ENCODE measurements at places on chromosomes 2 and 18.

DNA sequence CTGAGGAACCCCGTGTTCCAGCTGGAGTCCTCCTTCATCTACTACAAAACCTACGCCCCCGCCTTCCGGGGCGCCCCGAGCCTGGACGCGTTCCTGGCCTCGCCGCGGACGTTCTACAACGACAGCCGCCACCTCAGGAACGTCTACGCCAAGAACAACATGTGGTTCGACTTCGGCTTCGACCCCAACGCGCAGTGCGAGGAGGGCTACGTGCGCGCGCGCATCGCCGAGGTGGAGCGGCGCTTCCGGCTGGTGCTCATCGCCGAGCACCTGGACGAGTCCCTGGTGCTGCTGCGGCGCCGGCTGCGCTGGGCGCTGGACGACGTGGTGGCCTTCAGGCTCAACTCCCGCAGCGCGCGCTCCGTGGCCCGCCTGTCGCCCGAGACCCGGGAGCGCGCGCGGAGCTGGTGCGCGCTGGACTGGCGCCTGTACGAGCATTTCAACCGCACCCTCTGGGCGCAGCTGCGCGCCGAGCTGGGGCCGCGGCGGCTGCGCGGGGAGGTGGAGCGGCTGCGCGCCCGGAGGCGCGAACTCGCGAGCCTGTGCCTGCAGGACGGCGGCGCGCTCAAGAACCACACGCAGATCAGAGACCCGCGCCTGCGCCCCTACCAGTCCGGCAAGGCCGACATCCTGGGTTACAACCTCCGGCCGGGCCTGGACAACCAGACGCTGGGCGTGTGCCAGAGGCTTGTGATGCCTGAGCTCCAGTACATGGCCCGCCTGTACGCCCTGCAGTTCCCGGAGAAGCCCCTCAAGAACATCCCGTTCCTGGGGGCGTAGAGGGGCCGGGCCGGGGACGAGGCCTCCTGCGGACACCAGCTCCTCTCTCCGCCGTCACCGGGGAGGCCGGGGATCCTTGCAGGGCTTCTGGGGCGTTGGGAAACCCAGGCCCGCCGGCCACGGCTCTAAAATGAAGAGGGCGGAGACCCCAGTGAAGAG is 5.3 kb upstream of the NEU4 start:
- DNase-seq, result peak; percentile 66

DNA sequence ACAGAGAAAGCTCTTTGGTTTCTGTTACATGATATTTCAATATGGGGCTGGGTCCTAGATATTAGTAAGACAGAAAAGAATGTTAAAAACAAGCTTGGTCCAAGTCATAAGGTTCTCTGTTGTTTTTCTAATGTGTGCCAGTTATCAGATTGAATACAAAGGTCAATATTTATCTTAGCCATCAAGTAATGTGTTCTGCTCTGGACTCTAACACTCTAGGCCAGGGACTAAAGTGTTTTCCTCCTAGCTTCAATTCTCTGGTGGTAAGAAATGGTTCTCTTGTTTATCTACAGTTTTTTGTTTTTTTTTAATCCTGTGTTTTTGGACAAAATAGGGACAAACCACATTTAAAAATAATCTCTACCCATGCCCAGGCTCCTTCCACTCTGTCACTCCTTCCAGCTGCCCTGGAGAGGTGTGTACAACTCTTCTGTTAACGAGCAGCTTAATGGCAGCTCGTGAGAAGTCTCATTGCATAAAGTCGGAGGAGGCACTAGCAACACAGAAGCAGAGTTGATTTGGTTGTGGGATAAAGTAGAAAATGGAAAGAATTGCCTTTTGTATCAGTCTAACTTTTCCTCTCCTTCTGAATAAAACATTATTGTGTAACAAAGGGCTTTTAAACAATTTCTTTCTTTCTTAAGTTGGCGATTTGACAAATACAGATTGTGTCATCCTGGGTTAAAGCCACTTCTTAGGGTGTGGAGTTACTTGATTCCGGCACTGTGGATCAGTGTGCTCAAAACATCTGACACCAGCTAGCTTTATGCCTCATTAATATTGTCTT is 8.0 kb upstream of the SESTD1 start:
- DNase-seq, result no peak

DNA sequence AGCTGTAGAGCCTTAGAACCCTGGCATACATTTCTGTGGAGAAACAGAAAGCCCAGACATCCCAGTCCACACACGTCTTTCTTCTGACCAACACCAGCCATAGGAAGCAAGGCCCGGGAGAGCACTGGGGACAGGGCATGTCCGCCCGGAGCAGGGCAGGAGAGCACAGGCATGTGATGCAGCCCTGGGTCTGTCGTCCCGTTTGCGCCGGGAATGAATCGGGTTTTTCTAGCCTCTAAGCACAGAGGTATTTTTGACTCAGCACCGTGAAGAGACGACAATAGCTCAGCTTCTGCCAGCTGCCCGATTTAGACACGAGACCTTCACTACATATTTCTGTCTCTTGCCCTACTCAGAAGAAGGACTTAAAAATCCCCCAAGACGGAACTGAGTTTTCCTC is 7.3 kb upstream of the AMMECR1L start:
- DNase-seq, result no peak

GRCh38 chr2:96663177-96663576 is 20.6 kb downstream of the FER1L5 start:
- no peak for DNase-seq

DNA sequence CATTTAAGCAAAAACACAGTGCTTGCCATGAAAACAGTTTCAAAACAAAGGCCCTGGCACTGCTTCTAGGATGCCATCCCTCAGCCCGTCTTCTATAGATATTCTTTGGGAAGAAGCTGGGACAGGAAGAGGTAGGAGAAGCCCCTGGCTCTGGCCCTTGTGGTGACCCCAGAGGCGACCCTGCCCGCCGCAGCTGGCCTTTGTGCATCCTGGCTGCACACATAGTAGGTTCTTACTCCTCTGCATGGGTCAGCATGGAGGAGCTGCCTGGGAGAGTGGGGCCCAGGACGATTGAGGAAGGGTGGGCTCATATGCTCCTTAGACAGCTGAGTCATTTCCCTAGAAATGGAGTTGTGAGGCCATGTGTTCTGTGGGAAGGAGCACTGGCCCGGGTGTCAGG is 44.4 kb upstream of the OTOF start:
- DNase-seq, result peak; percentile 20

DNA sequence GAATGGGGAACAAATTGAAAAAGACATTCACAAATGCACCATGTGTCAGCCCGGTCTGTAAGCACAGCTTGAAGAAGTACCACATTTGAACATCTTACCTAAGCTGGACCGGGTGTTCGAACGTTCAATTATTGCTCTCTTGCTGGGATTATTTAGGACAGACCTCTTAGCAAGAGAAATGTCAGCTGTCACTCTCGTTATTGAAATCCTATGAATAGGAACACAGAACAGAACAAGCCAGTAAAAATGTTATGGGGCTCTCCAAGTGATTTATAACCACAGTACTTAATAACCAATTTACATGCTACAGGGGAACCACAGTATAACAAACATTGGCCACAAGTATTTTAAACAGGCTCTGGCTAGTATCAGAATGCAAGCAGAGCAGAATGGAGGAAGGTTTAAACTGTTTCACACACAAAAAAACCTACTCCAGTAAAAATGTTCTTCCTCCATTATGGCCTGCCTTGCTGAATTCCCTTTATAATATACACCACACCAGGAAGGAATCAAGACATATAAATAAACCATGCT is 32.5 kb upstream of the ARL5A start:
- no peak for DNase-seq

GRCh38 chr2:39947294-39948015 is 168.4 kb upstream of the THUMPD2 start:
- DNase-seq, result no peak

GRCh38 chr2:181988154-181988924 is 2.7 kb downstream of the PPP1R1C start:
- DNase-seq, result no peak

GRCh38 chr2:127032621-127033020 is 74.3 kb downstream of the BIN1 start:
- DNase-seq, result no peak

- DNase-seq, result no peak
These were observed 222.2 kb downstream of the CYP26B1 start for GRCh38 chr2:71925268-71926088.

DNA sequence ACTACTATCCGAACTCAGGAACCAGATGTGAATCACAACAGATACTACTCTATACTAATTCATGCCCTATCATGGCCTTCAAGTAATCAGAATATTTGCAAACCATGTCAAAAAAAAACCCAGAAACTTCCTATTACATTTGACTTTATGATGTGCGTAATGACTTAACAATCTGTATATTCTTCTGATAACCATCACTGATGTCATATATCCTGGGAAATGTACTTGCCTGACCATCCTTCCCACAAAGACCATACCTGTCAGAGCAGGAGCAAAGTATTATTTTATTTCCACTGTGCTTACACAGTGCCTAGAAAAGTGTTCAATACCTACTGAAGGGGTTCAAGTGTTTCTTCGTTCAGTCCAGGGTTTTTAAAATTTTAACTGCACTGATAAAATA is 27.5 kb downstream of the PPP4R1 start:
- DNase-seq, result no peak

GRCh38 chr18:51559198-51559901 is 361.9 kb upstream of the MEX3C start:
- no peak for DNase-seq

DNA sequence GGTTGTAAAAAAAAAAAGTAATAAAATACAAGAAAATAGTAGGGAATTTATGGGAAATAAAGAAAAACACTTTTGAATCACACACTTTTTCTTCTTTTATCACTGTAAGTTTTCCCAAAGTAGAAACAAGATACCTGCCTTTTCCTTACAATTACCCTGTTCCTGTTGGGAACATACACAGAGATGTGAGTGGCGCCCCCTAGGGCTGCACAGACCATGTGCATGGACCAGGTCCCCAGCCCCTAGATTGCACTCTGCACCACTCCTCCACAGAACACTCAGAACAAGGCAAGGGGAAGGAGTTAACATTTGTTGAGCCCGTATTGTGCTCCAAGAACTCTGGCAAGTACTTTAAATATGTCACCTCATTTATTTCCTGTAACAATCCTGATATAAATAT is 118.7 kb upstream of the NRP2 start:
- peak; percentile 19 for DNase-seq
